SK-N-DZ (cell line): ENCODE measurements at places on chromosomes 3 and 15.

DNA sequence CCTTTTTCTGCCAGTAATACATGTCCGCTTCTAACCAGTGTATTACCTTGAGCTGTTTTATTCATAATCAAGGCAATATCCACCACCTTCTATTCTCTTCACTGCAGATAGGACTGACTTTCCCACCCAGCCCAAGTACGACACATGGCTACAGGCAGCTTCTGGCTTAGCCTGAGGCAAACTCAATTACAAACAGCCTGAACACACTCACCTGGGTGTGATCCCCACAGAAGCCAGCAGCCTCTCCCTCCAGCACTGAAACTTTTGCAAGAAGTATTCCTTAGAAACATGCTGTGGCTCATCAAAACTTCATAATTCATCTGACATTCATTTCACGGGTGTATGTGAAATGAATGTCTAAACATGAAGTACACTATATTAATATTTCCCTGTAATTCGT is 13.5 kb upstream of the KCNMB3 start:
- DNase-seq: peak; percentile 23

DNA sequence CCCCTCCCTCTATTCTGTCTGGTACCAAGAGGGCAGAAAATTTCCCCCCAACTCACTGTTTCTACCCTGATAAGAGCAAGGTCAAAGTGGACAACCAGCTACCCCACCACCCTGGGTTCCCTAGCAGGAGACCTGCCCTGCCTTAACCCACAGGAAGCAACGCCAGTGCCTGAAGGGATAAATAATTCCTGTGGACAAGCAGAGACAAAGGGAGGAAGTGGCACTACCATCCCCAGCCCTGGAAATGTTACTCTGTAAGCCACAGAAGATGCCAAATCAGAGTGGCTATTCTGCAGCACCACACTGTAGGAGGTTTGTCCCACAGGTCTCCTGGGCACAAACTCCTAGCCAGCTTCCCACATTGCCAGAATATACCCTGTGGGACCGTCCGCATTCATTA is 80.1 kb downstream of the DNAH12 start:
- no peak for DNase-seq

DNA sequence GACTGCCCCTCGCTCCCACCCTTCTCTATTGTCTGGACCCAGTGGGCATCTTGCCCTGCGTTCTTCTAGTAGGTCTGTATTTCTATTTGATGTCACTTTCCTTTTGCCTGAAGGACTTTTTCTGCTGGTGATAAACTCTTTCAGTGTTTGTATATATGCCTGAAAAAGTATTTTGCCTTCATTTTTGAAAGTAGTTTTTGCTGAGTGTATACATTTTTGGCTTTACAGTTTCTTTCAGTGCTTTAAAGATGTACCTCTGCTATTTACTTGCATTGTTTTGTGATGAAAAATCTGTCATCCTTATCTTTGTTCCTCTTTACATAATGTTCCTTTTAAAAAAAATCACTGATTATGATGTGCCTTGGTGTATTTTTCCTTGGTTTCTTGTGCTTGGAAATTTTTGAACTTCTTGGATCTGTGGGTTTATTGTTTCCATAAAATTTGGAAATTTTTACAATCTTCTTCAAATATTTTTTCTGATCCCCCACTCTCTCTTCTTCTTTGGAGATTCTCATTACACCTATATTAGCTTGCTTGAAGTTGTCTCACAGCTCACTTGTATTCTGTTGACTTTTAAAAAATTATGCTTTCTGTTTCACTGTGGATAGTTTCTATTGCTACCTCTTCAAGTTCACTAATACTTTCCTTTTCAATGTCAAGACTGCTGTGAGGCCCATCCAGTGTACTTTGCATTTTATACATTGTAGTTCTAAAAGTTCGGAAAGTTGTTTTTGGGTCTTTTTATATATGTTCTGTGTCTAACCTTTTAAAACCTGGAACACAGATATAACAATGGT is 67.8 kb downstream of the RGMA start:
- no peak for DNase-seq

GRCh38 chr3:126984391-126985131 is 1.6 kb downstream of the PLXNA1 start:
- peak; percentile 26 for DNase-seq

DNA sequence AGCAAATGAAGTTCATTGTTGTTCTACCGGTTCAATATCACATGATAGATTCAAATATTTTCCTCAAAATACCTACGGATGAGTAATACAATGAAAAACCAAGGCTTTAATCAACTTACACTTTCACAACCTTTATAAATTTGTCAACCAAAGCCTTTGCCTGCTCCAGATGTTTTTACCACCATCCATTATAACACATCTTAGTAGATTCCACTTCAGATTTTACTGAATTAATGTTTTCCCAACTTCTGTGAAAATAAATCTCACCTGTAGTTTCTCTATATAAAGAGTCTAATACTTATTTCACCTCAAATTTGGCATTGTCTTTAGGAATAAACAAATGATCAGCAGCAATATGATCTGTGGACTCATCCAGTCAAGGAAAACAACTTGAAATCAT is 131.1 kb downstream of the ZNF280D start:
- DNase-seq: no peak

DNA sequence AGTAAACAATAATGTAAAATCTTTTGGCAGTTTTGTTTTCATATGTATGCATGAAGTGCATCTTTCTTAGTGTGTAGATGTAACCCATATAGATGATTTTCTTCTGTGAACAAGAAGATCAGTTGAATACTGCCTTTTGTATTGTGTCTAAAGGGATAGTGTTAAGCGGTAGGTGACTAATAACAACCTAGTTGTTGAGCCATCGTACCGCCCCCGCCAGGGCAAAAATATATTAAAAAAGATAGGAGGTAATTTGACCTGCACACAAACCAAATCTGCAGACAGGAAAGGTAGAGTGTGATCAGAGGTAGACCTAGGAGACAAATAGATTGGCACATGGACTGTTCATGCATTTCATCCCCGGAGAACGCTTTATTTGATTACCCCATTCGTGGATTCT is 3.3 kb upstream of the GMNC start:
- no peak for DNase-seq

DNA sequence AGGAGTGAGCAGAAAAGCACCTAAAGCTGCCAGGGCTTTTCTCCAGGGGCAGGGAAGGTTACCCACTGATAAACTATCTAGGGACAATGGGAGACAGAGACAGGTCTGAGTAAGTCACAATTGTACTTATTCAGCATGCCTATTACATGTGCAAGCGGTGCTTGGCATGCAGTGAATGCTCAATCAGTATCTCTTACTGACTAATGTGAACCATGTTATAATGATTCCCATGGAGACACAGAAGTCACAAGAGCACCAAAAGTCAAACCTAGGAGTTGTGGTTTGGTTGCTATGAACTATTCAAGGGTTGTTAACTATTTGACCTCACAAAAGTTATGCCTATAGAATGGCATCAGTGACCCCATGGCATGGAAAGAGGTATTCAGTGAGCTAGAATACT is 50.0 kb upstream of the RASGRP1 start:
- no peak for DNase-seq

- no peak for DNase-seq
These were observed 22.2 kb upstream of the NRROS start for GRCh38 chr3:196617256-196617655.

DNA sequence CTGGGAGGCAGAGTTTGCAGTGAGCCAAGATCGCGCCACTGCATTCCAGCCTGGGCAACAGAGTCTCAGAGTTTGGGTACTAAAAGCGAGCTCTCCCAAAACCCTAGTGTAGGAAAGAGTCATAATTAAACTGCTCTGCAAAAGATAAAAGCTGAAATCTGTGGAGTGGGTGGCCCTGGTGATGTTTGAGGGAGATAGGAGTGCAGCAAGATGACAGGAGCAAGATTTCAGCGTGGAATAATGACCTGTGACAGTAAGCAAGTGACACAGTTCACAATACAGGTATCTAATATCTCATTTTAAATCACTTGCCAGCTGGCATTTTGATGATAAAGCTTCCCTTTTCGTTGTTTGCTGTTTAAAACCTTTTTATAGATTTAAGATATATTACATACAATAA is 79.3 kb downstream of the MDFIC2 start:
- peak; percentile 37 for DNase-seq

DNA sequence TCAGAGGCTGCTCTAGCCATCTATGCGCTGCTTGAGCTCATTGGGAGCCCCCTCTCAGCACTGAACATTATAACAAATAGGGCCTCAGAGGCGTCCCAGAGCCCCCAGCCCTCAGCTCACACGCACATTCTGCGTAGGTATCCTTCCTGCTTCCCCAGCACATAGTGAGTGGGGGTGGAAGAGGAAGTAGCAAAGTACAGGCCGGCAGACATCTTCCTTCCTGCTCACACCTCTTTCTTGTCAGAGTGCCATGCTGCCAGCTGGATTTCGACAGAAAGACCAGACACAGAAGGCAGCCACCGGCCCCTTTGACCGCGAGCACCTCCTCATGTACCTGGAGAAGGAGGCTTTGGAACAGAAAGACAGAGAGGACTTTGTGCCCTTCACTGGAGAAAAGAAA is 16.6 kb downstream of the TMOD2 start:
- no peak for DNase-seq

GRCh38 chr3:157180262-157180661 is 20.3 kb upstream of the CCNL1 start:
- no peak for DNase-seq

- peak; percentile 31 for DNase-seq
These were observed 173.6 kb downstream of the PPM1L start for GRCh38 chr3:160929595-160929994.

- DNase-seq: no peak
These were observed 8.3 kb upstream of the THSD4 start for GRCh38 chr15:71106802-71107500.
